Activated CD4-positive, alpha-beta T cell treated with anti-CD3 and anti-CD28 coated beads for 48 hours (primary cell): ENCODE measurements at places on chromosomes 13 and 19.

DNA sequence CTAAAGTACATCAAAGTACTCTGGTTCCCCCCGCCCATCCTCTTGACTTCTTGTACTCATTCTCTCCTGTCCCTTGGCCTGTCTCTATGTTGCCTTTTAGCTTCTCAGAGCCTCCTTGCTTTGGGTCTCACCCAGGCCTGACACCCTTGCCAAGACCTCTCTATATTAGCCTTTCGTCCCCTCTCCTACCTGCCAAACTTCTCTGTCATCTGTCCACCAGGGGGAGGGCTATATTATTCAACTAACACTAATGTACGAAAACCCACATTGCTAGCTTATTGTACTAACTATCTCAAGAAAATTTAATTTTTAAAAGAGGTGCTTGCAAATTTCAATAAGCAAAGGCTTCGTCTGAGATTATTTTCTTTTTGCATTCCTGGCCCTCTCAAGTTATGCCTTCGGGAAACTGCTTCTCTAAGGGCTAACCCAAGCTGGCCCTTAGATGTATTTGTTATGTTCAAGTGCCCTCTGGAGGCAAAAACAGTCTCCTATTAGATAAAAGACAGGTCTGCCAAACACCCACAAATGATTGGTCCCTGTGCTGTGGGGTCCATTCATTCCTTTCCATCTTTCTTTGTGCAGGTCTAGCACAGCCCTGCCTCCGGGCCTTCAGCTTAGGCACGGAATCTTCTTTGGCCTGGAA, 6.3 kb upstream of the MRPS31 start:
- peak; percentile 47 for DNase-seq

- no peak for DNase-seq
Observed at GRCh38 chr13:109971006-109971405, 184.6 kb upstream of the IRS2 start.

GRCh38 chr13:20230913-20231838, 943 bp downstream of the GJB6 start:
- peak; percentile 20 for DNase-seq

- no peak for DNase-seq
Observed at GRCh38 chr13:47858042-47859025, 142.7 kb downstream of the SUCLA2 start.

DNA sequence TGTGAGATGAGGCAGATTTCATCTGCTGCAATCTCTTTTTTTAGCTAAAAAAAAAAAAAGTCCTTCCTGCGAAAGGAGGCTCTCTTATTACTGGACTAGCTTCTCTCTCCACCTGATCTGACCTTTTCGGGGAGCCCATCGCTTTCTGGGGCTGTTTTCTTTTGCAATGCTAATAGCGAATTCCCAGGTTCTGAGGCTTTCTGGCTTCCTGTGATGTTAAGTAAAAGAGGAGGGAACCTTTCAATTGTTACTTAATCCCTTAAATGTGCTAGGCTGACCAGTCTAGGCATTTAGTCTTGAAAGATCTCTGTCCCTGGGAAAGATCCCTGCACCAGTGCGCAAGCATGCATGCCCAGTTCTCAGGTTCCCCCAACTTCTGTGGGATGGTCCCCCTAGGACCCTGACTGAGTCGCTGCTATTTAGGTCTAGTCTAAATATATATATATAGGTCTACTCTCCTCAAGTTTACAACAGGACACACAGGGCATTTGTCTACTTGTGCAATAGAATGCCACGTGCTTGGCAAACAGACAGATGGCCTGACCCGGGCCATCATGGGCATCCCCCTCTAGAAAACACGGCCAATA, 224.7 kb downstream of the ZNF536 start:
- no peak for DNase-seq

- DNase-seq = no peak
Observed at GRCh38 chr19:6751189-6751588, 11.7 kb downstream of the TRIP10 start.

DNA sequence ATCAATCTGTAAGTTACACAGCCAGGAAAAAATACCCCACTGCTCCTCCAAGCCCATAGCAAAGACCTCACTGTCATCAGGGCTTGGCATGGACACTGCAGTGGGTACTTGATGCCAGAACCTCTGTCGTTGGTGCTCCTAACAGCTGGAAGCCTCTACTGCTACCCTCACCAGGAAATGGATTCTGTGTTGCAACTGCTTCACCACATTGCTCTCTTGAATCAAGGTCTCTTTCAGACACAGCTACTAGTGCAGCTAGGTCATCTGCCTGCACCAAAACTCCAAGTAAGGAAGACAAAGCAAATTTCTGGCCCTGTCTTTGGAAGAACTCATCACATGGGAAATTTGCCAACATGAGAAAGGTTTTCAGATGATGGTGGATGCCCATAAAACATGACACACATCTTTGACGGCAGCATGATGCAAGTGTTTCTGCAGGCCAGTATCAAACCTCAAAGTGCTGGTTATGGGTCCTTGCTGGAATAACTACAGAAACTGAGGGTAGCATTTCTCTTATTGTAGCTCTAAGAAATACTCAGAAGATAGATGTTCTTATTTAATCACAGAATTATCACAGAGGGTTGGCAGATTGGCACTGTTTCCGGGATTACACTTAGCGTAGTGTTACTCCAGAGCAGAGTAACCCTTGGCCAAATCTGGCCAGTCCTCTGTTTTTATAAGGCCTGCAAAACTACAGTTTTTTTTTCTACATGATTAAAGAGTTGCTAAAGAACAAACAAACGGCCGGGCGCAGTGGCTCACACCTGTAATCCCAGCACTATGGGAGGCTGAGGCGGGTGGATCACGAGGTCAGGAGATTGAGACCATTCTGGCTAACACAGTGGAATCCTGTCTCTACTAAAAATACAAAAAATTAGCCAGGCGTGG, 12.9 kb upstream of the PCCA start:
- no peak for DNase-seq

DNA sequence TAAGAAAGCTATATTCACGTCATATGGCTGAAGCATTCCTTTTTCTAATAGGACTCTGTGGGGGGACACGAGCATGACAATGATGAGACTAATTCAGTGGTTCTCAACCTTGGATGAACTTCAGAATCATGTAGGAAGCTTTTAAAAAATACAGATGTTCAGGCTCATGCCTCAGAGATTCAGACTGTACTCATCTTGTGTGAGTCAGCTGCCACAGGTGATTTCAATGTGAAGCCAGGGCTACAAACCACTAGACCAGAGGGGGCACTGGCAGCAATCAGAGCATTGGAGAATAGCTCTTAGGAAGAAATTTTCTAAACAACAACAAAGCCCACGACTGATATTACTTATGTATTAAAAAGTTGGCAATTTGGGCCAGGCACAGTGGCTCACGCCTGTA, 91.7 kb downstream of the SERP2 start:
- DNase-seq = no peak

- DNase-seq = peak; percentile 30
Observed at GRCh38 chr19:2334986-2335846, 6.7 kb downstream of the SPPL2B start.

GRCh38 chr13:90008707-90009149, 1338.8 kb upstream of the MIR17HG start:
- no peak for DNase-seq

GRCh38 chr19:46198756-46199155, 30.8 kb upstream of the IGFL1 start:
- DNase-seq = no peak

- no peak for DNase-seq
Observed at GRCh38 chr13:30968846-30969245, 36.4 kb downstream of the TEX26 start.

- no peak for DNase-seq
Observed at GRCh38 chr19:4174213-4174894, 8.0 kb downstream of the SIRT6 start.

GRCh38 chr13:72316716-72317115, 410.7 kb downstream of the MZT1 start:
- no peak for DNase-seq

DNA sequence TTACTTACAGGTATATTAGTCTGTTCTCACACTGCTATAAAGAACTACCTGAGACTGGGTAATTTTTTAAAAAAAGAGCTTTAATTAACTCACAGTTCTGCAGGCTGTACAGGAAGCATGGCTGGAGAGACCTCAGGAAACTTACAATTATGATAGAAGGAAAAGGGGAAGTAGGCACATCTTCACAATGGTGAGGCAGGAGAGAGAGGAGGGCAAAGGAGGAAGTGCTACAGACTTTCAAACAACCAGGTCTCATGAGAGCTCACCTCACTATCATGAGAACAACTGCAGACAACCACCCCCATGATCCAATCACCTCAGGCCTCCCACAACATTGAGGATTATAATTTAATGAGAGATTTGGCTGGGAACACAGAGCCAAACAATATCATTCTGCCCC, 511.7 kb downstream of the SLITRK6 start:
- no peak for DNase-seq

- peak; percentile 67 for DNase-seq
Observed at GRCh38 chr19:40284501-40285352, at the start of gene AKT2. Gene AKT2, minus strand, starts transcription at chr19:40285345. Its CDS starts 20,078 bp downstream, at chr19:40265267.

- no peak for DNase-seq
Observed at GRCh38 chr19:51143486-51143885, 1.4 kb downstream of the SIGLEC7 start.

GRCh38 chr19:43675269-43675879, 5.4 kb upstream of the PLAUR start:
- DNase-seq = peak; percentile 5

DNA sequence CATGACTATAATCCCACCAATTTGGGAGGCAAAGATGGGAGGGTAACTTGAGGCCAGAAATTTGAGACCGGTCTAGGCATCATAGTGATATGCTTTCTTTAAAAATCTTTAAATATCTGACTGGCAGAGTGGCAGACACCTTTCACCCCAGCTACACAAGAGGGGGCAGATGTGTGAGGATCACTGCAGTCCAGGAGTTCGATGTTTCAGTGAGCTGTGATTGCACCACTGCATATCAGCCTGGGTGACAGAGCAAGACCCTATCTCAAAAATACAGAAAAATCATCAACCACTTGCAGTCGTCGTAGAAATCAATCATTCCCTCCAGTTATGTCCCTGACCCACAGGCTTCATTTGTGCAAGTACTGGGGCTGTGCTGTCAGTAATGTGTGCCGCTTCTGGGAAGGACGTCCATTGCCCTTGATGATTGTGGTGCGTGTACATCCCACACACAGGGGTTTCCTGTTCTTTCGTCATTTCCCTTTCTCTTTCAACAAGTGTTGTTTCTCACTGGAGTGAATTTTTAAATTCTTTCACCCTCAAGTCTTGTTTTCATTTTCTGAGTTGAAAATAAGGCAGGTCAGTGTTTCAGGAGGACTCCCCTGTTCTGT, 1.4 kb downstream of the LGALS14 start:
- peak; percentile 51 for DNase-seq

- no peak for DNase-seq
Observed at GRCh38 chr13:59914556-59914955, 249.2 kb downstream of the DIAPH3 start.

DNA sequence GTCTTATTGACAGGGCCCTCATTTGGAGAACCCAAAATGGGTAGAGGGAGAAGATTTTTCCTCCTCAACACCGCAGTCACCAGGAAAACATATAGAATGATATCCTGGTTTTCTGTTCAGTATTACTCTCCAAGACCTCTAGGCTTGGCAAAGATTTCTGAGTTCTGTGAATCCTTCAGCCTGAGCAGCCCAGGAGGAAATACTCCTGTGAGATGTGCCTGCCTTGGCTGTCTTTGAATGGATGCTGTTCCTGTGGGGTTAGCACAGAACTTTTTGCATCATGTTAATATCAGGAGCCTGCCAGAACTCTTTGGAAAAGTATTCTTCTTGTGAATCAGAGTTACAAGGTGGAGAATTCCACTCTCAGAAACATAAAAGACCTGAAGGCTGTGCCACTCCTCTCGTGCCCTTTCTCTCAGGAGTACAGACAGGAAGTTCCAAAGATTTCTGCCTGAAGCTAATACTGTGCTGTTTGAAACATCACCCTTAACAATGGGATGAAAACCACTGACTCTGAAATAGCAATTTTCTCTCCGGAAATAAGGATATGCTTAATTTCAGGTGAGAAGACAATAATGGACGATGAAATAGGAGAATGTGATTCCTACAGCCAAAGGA, 520.1 kb upstream of the NBEA start:
- no peak for DNase-seq

DNA sequence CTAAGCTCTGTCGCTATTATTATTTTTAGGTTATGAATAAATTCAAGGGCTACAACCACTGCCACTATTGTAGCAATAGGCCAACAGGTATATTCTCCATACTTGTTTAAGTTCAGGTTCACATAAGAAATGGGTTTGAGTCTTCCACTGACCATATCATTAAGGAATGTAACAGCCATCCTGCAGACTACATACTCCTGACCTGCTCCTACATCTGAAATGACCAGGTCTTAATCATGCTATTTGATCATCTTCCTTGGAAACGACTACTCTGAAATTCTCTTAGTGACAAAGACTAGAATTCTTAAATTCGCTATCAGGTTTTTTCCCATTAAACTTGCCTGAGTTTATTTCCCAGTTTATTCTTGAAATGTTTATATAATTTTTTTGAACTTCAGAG, 66.8 kb downstream of the IPO5 start:
- DNase-seq = no peak

GRCh38 chr19:16210168-16210567, 12.5 kb downstream of the AP1M1 start:
- DNase-seq = no peak

DNA sequence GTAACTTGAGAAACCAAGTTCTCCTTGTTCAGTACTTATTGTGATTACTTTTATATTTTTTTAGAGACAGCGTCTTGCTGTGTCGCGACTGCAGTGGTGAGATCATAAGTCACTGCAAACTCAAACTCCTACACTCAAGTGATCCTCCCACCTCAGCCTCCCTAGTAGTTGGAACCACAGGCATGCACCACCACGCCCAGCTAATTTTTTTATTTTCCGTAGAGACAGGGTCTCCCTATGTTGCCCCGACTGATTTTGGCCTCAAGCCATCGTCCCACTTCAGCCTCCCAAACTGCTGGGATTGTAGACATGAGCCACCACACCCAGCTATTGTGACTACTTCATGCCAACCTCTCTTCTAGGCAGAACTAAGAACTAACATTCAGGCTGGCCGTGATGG, 8.3 kb downstream of the C19orf53 start:
- no peak for DNase-seq

- peak; percentile 91 for DNase-seq
Observed at GRCh38 chr19:41310033-41310831, at the start of gene CCDC97. Gene CCDC97, plus strand, starts transcription at chr19:41310172. Its CDS starts 139 bp downstream, at chr19:41310311.

- DNase-seq = no peak
Observed at GRCh38 chr13:80716610-80717081, 375.7 kb upstream of the SPRY2 start.

GRCh38 chr13:90032841-90033493, 1314.5 kb upstream of the MIR17HG start:
- no peak for DNase-seq
